Spinal cord (tissue), 10 donors: ENCODE measurements at places on chromosomes 4 and X.

DNA sequence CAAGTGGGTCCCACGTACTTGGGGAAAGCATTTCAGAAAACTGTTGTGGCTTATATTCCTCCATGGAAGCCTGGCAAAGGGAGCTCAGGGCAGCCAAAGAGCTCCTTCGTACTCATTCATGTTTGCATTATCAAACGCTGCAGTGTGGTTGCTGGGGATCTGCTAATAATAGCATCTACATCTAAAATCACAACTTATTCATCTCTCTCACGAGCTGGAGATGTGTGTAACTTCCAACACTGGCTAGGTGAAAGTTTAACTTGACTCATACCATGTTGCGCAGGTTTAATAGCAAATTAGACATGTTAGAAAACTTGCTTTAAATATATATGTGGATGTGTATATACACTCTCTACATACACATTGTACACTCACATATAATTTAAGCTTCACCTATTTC, 415.1 kb downstream of the AFF2 start:
- DNase-seq: no peak

DNA sequence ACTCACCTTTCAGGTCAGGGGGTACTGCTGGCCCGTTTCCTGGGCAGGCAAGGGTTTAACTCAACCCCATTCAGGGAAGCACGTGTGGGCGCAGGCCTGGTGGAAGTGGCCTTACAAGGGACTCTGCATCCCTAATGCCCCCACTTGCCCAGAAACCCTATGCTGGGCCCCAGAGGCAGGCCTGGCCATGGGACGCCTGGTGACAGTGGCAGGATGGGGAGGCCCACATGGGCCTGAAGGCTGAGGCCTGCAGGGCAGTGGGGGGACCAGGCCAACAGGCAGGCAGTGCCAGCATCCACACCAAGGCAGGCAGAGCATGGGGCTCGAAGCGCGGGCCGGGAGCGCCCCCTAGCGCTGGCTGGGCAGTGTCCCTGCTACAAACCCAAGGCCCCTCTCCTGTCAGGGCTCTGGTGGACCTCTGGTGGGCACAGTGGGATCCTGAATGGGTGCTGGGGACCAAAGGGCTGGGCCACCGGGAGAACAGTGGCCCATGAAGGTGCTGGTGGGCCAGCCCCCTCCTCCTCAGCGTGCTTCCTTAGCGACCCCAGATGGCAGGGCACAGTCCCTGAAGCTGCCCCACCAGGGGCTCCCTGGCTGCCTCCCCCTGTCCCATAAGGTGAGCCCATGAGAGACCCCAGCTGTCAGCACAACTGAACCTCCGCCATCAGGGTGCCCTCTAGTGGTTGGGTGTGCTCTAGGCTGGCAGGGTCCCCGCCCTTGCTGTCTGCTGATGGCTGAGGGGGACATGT, 16.8 kb downstream of the FGFR3 start:
- peak; percentile 58 for DNase-seq

GRCh38 chrX:122584981-122585380, 599.1 kb upstream of the GRIA3 start:
- no peak for DNase-seq

DNA sequence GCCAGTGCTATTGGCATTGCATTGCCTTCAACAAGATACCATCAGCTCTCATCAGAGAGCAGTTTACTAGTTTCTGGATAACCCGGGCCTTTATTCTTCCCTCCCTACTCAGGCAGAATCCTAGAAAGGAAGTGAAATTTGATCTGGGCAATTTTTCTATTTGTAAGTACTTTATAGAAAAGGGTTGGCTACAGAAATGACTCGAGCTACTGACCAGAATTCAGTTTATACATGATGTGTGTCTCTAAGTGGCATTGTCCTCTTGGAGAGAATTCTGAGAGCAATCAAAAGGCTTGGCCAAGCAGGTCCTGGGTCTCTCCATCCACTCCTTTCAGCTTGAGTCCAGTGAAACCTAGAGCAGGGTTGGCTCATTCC, 192.7 kb upstream of the LEF1 start:
- DNase-seq: no peak

DNA sequence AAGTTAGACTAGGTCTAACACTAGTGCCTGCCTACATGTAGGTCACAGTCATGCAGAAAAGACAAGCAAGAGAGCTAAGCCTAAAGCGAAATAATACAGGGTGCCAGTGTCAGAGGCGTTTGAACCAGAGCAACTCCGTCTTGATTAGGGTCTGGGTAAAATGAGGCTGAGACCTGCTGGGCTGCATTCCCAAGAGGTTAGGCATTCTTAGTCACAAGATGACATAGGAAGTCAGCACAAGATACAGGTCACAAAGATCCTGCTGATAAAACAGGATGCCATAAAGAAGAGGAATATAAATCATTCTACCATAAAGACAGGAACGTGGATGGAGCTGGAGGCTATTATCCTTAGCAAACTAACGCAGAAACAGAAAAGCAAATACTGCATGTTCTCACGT, 120.9 kb downstream of the BEND2 start:
- DNase-seq: no peak

DNA sequence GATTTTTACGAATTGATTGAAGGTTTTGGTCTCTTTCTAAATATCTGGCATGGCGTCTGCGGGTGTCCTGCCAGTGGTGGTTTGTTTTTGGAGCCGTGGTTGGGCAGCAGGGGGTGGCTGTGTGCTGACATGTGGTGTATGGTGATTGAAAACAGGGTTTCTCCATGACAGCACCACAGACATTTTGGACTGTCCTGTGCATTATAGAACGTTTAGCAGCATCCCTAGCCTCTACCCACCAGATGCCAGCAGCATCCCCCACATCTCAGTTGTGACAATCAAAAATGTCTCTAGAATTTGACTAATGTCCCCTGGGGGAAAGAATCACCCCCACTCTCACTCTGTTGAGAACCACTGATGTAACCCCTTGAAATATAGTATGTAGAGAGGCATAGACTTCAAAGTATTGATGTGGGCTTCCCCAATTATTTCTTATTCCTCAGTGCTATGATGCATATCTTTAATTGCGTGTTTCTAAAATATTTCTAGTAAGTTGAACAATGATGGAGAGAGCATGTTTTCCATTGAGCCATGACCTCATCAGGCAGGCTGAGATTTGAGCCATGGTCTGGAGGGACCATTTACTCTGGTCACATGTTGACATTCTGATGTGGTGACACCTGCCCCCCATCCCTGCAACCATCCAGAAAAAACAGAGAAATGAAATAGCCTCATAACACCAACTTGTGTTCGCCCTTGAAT, 77.4 kb upstream of the MID1 start:
- no peak for DNase-seq

DNA sequence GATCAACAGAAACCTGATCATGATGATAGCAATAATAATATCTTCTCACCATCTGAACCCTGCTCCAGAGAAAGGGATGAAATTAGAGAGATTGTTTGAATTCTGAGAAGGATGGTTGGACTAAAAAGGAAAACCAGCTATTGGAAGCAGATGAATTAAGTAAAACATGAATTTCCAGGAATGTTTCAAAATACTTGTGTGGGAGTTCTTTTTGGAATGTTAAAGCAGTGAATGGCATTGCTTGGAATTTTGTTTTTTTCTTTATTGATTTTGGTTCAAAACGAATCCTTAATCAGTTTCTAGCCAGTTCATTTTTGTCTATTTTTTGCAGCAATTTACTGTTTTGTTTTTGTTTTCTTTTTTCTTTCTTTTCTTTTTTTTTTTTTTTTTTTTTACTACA, 150.3 kb downstream of the NHS start:
- DNase-seq: no peak

DNA sequence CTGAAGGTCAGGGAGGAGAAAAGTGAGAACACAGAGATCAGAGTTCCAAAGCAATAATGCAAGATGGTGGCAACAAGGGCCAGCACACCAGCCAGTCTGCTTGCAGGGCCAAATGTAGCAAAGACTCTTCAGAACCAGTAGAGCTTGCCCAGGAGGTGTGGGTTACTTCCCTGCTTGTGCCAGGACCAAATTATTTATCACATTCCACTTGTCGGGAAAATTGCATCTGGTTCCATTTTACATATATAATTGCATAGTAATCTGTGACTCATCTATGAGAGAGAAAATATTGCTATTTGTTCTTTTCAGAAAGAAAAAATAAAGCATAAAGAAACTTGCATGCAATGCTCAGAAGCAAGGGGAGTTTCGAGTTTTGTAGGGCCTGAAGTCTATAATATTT, 41.4 kb downstream of the MAML3 start:
- no peak for DNase-seq

- DNase-seq: no peak
Observed at GRCh38 chr4:123488916-123489315, 92.3 kb downstream of the SPRY1 start.

- no peak for DNase-seq
Observed at GRCh38 chr4:100469555-100469954, 48.3 kb downstream of the EMCN start.

DNA sequence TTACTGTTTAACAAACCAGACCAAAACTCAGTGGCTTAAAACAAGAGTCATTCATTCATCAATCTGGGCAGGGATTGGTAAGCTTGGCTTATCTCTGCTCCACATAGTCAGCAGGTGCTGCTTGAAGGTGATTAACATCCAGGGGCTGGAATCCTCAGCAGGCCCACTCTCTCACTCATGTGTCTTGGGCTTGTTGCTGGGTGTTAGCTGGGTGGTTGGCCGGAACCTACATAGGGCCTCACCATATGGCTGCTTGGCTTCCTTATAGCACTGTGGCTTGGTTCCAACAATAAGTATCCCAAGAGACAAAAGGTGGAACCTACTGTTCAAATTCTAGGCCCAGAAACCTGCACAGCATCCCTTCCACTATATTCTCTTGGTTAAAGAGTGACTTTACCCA, 125.0 kb downstream of the RASGEF1B start:
- DNase-seq: no peak

DNA sequence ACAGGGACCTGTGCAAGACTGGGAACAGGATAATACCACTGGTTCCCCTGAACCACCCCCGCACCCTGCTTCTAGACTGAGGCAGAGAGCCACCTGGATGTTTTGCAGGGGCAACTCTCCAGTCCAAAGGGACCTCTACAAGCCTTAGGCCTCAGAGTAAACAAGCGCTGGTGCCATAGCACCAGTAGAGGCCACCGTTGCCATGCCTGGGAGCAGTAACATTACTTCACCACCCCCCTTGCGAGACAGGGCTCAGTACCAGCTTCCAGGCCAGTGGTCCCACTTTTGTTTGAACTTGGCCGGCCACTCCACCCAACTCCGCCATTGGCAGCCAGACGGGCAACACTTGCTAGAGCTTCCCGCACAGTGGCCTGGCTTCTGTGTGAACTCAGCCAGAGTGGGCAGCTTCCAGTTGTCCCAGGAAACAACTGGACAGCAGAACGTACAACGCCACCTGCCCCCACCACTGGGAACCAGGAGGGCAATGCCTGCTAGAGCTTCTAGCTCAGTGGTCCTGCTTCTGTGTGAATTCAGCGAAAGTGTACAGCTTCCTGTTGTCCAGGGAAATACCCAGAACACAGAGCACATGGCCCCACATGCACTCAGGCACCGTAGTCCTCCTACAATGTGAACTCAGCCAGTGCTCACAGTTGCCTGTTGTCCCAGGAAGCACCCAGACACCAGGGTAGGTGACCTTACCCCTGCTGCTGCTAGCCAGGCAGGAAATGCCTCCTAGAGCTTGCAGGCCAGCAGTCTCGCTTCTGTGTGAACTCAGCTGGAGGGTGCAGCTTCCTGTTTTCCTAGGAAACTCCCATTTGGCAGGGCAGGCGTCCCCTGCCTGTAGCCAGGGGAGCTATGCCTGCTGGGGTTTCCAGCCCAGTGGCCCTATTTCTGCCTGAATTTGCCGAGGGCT, 39.9 kb upstream of the PCDH19 start:
- no peak for DNase-seq

DNA sequence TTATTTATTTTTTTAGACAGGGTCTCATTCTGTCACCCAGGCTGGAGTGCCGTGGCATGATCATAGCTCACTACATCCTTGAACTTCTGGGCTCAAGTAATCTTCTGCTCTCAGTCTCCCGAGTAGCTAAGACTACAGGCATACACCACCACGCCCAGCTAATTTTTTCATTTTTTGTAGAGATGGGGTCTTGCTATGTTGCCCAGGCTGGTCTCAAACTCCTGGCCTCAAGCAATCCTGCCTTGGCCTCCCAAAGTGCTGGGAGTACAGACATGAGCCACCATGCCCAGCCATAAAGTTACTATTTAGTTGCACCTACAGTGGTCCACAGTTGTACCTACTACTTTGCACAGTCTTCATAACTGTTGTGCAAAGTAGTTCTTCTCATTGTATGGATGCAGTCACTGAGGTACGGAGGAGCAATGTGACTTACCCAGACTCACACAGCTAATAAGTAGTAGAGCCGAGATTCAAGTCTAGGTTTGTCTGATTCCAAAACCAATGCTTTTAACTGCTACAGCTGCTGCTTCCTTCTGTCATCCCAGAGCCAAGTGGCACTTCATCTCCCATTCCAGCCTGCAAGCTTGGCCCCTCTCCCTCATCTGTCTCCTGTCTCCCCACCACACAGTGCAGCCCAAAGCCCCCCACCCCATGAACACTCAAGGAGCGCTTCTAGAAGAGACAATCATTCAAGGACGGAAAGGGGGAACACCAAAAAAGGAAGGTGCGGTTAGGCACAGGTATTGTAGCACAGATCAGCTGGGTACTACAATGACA, 24.0 kb upstream of the IQSEC2 start:
- no peak for DNase-seq

DNA sequence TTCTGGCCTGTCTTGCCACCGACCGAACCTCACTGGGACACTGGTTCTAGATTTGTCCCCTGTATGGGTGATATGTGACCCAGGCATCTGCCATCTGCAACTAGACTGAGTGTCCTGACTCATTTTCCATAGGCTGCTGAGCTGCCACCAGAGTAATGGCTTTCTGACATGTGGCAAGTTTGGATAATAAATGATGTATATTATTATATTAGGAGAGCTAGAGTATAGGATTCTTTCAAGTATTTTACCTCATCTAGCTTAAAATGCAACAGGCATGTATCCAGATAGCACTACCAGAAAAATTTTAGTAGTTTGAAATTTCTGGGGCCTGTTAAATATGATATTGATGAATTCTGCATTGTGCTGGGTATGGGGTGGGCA, 15.8 kb upstream of the PGRMC2 start:
- no peak for DNase-seq

DNA sequence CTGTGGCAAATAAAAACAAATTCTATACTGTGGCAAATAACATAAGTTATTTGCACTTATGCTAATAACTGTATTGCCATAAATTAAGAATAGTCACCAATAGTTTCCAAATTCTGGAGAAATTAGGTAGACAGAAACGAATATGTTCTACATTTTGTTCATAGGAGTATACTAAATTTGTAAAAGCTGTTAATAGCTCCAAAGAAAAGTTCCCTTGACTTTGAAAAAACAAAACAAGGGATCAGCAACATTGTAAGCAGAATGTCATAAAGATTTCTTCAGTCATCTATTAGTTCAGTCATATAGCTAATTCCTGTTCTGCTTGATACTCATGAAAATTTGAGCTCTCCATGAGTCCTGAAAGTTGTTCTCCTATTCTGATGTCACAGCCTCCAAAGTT, 1472.8 kb downstream of the C4orf33 start:
- no peak for DNase-seq
